ENCODE measurements at places on chromosomes 12 and 14.
A peak's percentile ranks its signal among the peaks of the same experiment; 100 is the strongest.

- no peak for DNase-seq
These were observed 43.7 kb downstream of the LTBP2 start for GRCh38 chr14:74568380-74568649.

DNA sequence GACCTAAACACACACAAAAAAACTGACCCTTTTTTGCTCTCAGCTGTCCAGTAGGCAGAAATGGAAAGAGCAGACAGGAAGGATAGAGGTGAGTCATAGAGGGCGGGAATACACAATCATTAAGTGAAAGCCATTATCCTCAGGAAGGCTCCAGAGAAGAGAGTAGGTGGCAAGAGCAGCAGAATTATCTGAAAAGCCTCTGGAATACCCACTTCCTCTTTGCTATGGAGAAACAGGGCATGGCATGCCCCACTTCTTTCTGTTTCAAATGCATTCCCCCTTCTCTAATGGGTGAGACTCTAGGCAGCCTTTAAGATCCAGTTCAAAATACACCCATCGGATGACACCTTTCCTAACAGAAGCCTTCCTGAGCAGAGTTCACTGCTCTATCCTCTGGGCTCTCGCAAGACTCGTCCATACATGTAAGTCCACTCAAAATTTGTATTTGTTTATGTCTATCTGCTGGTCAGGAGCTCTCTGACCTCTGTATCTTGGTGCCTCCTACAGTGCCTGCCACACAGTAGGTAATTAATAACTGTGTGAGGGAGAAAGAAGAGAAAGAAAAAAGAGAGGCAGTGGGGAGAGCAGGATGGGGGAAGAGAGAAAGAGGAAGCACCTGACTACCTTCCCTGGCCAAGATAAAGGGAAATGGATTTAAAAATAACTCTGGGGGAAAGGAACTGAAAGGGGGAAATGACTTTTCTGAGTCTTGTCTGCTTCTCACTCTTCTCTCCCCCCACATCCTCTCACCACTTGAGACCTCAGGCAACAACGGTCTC, 8.5 kb downstream of the KLHL33 start:
- no peak for DNase-seq

- no peak for DNase-seq
These were observed 1179.7 kb downstream of the VRK1 start for GRCh38 chr14:97976861-97977260.

DNA sequence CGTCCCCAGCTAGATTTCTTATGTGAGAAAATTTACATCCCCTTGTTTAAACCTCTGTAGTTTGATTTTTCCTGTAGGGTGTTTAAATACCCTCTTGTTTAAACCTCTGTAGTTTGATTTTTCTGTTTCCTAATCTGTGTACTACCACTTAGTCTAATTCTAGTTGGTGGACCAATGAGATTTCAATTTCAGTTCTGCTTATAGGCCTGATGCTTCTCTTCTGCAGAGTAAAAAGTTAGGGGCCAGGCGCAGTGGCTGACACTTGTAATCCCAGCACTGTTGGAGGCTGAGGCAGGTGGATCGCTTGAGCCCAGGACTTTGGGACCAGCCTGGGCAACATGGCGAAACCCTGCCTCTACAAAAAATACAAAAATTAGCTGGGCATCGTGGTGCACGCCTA, 11.5 kb downstream of the UBC start:
- no peak for DNase-seq

GRCh38 chr12:110826592-110827200, 20.1 kb upstream of the CCDC63 start:
- peak; percentile 88 for DNase-seq

DNA sequence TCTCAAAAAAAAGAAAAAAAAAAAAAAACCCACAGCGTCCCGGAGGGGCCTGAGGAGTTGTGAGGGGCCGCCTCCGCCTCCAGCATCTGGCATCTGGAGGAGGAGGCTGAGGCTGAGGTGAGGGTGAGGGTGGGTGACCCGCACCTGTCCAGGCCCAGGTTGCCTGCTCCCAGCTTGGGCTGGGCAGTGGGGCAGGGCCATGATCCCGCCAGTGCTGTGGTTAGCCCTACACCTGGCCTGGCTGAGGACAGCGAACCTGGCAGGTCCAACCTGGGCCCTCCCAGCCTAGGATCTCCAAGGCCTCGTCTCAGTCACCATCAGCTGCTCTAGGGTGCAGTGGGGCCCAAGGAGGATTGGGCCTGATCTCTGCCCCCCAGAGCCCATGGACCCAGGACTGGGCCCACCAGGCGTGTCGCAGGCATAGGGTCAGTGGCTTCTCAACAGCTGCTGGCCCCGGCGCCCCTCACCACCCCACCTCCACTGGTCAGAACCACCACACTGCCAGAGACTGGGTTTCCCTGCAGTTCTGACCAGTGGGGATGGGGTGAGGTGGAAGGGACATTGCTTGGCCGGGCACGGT, 36.3 kb upstream of the RCOR1 start:
- no peak for DNase-seq

- DNase-seq, result peak; percentile 11
These were observed 11.5 kb downstream of the ZFP36L1 start for GRCh38 chr14:68781161-68782021.

- DNase-seq, result no peak
These were observed 16.2 kb downstream of the CLMN start for GRCh38 chr14:95303552-95303951.

DNA sequence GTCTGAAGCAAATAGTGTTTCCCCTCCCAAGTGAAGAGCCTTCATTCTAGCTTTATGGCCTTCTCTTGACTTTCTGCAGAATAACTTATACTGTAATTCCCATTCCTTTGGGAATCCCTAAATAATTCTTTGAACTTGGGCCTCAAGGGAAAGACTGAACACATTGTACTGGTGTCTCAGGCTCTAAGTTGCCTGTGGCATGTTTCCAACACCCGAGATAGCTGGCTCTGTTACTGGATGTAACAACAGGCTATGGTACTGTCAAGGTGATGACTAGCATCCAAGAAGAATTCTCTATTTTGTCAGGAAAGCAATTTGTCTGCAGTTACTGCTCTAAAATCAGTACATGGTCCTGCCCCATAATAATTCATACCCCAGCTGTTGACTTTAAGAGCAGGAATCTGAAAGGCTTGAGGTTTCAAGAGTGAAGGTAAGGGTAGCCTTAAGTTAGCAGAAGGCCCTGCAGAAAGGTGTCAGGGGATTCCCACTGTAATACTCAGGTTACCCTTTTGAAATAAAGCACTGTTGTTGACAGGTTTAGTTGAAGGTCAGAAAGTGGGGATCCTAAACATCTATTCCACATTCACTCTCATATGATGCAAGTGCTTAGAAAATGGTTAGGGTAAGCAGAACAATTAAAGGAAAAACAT, 5.2 kb downstream of the GPX2 start:
- DNase-seq, result no peak

- no peak for DNase-seq
These were observed 300.8 kb upstream of the NOS1 start for GRCh38 chr12:117662220-117662619.

Measured in stimulated activated CD4-positive, alpha-beta T cell treated with anti-CD3 and anti-CD28 coated beads, Interleukin-12 subunit alpha, Interleukin-12 subunit beta, amount 100 ng/mL, for 4 hours (primary cell).